ENCODE measurements at places on chromosomes 1 and 21.

DNA sequence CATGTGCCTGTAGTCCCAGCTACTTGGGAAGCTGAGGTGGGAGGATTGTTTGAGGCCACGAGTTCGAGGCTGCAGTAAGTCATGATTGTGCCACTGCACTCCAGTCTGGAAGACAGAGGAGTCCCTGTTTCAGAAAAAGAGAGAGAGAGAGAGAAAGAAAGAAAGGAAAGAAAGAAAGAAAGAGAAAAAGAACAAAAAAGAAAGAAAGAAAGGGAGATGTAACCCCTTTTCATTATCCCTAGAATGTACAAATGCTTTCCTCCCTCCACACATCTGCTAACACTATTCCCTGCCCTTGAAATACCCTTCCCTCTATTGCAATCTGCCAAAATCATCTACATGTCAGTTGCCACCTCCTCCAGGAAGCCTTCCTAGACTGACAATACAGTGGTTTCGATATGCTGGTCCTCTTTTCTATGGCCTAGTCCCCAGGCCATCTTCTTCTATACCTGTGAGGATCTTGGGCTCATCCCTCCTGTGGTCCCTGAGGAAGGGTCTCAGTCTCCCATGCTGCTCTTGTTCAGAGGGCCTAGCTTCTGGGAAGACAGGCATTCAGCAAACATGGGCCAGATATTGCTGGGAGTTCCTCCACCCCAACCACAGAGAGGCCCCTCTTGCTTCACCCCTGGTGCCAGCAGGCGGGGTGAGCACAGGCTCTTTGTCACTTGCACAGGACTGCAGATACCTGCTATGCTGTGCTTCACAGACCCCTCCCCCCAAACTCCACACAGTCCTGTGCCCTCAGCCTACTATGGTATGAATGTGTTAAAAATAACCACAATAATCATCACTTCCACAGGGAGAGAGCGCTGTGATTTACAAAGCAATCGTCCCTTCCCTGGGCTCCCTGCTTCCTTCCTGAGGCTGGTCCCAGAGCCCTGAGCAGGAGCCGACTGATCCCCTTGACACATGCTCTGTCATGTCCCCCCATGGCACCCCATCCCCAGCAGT is 14.1 kb downstream of the ADGRB2 start:
- DNase-seq = no peak

- DNase-seq = no peak
These were observed 1.2 kb upstream of the DENND1B start for GRCh38 chr1:197776351-197777105.

GRCh38 chr1:229385853-229386456 is 43.1 kb upstream of the CCSAP start:
- DNase-seq = no peak

- DNase-seq = no peak
These were observed 33.6 kb downstream of the PGBD5 start for GRCh38 chr1:230392536-230392909.

DNA sequence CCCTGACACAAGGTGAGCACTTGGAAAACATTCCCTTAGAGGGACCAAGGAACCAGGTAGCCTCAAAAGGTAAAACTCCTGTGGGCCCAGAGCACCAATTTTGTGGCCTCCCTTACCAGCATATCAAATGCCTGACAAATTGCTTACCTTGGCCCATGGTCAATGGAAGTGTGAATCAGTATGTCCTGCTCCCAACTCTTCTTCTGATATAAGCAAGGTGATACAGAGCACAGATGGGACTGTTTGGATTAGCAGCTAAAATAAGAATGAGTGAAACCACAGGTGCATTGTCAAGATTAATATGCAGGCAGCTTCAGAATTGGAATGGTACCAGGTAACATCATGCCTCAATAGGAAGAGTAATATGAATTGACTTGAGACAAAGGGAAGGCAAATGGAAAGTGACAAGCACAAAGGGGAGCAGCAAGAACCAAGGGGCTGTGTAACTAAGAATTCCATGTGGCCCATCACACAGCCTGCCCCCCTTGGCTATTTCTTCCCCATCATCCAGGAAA is 156.8 kb upstream of the KCND3 start:
- DNase-seq = no peak

GRCh38 chr1:47340227-47340626 is 6.6 kb downstream of the CMPK1 start:
- DNase-seq = no peak

GRCh38 chr1:79090985-79091384 is 84.5 kb upstream of the ADGRL4 start:
- DNase-seq = no peak

- no peak for DNase-seq
These were observed 441.1 kb downstream of the AMY1C start for GRCh38 chr1:104190821-104191220.

DNA sequence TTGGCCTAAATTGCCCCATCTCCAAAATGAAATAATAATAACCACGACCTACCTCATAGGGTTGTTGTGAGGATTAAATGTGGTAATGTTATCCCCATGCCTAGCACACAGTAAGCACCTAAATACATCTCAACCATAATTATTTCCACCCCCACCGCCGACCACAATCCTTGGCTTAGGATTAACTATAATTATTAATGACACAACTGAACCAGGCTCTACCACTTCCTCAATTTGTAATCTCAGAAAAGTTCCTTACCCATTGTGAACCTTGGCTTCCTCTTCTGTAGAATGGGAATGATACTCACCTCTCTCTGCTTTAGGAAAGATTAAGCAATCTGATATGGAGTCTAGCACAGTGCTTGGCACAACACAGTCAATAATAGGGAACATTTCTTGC is 44.3 kb upstream of the TACSTD2 start:
- no peak for DNase-seq

GRCh38 chr1:245416781-245417180 is 262.0 kb downstream of the KIF26B start:
- no peak for DNase-seq

GRCh38 chr1:55286856-55287602 is 71.9 kb upstream of the USP24 start:
- no peak for DNase-seq

DNA sequence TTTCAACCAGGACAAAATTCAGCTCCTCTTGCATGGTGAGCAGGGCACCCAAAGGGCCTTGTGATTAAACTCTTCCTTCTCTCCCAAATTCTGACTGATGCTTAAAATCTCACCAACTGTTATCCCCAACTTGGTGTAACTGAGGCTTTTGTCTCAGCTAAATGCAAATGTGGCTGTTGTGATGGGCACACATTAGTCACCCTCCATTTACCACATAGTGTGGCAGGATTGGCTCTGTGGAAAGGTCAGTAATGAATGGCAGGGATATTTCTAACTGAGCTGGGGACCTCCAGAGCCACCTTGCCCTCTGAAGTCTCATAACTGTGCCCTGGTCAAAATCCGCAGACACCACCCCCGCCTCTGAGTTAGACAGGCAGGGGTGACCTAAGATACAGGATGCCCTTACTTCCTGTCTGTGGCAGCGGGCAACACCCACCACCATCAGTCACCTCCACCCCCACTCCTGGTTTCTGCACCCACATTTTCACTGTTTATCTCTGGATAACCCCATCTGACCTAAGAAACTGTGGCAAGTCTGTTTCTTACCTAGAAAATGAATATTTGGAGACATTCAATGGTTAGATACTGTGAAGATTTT is 25.4 kb upstream of the RGS16 start:
- no peak for DNase-seq

GRCh38 chr1:170669107-170669445 is 5.1 kb downstream of the PRRX1 start:
- no peak for DNase-seq

- no peak for DNase-seq
These were observed 981.7 kb downstream of the TTLL7 start for GRCh38 chr1:83017276-83017675.

- DNase-seq = no peak
These were observed 90.7 kb downstream of the MAB21L3 start for GRCh38 chr1:116201911-116202310.

- DNase-seq = no peak
These were observed 13.3 kb upstream of the FHAD1 start for GRCh38 chr1:15233689-15234088.

GRCh38 chr1:2584686-2585317 is 1.8 kb upstream of the PRXL2B start:
- DNase-seq = no peak

- no peak for DNase-seq
These were observed 68.7 kb upstream of the PAX7 start for GRCh38 chr1:18561967-18562366.

- DNase-seq = no peak
These were observed 65.6 kb downstream of the RIMS3 start for GRCh38 chr1:40599926-40600325.

DNA sequence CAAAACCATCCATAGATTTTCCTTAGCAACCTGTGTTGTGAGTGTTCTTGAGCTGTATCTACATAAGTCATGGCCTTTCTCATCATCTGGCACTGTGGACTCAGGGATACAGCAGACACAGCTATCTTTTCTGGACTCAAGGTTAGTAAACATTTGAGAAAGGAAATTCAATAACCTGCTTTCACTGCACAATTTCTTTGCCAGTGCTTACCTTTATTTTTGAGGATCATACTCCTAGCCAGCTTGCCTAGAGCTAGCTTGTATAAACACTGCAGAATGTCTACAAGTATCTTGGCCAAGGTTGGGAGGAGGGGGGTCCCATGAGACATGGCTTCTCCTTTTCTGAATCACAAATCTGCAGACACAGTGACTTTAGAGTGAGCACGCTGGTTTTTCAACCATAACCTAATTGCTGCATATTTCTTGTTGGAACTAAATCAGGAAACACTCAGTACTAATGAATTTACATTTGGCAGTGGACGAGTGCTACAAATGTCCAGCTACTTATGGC is 27.2 kb downstream of the ADAMTS5 start:
- DNase-seq = peak; percentile 22

DNA sequence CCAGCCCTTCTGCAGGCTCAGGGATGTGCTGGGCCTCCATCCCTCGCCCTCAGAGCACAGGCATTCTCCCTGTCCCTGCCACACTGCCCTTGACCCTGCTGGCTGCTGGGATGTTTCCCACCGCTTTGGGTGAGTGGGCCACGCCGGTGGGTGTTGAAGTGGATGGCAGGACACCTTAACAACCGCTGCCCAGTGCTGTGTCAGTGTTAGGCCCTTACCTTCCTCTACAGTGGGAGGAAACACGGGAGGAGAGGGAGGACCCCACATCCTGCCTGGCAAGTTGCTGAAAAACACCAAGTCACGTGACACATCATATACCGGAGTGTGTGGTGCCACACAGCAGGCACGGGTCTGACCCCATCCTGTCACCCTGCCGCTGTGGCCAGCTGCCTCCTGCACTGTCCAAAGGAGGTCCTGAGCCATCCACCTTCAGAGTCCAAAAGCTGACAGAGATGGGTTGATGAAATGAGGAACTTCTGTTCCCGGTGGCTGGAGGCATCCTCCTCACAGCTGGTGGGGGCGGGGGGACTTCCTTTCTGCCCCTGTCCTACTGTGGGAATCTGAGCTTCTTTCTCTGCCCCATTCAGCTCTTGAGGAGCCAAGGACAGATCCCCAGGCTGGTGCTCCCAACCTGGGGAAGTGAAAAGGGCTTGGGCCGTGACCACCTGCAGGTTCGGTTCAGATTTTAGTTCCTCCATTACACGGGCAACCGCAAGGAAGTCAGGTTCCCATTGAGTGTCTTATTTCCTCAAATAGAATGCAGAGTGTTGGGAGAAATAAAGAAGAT is 3.2 kb upstream of the THEMIS2 start:
- no peak for DNase-seq

DNA sequence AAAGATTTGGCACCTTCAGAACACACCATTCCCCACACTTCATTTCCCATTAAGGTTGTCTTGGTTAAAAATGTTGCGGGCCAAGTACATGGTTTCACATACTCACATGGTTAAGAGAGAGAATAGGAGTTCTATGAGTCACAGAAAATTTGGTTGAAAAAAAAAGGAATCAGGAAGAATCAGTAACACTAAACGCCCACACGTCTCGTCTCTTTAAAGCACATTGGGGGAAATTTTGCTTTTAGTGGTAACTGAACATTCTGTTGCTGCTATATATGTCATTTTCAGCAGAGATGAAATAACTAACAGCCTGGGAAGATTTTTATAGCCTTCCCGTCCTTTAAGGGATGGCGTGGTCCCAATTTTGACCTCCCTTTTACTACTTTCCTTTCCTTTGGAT is 132.9 kb upstream of the ERG start:
- DNase-seq = no peak

DNA sequence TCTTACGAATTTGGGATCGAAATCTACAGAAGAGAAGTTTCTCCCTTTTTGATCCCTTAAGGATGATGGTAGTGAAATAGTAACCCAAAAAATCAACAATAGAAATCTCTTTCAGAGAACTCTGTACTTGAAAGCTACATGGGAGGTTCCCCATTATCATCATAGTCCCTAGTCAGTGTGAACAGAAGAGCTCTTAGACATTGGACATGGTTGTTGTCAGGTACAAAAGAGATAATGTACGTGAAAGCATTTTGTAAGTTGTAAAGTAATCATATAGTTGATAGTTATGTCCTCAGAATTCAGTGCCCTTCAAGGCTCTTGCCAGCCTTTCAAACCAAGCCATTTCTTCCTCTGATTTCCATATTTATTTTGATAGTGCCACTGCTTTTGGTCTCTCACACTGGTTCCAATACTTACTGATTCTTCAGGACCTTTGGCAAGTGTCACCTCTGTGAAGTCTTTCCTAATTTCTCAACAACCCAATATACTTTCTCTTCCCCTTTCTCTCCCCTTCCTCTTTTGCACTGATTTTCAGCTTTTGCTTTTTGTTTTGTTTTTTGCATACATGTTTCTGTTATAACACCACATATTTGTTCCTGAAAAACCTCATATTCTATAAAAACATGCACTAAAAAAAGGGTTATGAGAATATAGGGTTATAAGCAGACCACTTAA is 22.4 kb downstream of the VPS45 start:
- DNase-seq = no peak

Data from fibroblast of the conjunctiva (primary cell).